Stimulated activated CD4-positive, alpha-beta T cell treated with anti-CD3 and anti-CD28 coated beads, Interleukin-4, amount 100 ng/mL, for 1 hour (primary cell): ENCODE measurements at places on chromosomes 6 and 20.
A peak's percentile ranks its signal among the peaks of the same experiment; 100 is the strongest.

- no peak for DNase-seq
Observed at GRCh38 chr6:46926481-46926880, 4.7 kb upstream of the ADGRF5 start.

GRCh38 chr6:168741942-168742782 lies 301.2 kb downstream of the SMOC2 start:
- DNase-seq: no peak

DNA sequence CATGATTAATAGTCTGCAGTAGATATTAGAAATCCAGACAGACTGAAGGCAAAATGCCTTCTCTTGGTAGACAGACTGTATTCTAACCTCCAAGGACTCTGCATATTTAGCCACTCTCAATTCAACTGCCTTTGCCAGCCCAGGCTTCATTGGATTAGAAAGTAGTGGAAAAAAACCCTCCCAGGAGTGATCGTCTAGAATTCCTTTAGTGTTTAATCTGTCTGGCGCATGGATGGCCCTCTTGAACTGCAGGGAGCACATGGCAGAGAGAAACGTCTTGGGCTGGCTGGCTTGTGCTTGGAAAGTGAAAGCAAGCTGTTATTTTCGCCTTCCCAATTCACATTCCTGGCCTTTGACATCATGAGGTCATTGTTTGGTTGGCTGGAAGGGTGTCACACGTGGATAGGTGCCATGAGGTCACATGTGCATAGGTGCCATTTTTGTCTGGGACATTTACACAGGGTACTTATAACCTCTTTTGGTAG lies 30.9 kb upstream of the NEDD9 start:
- DNase-seq: no peak

DNA sequence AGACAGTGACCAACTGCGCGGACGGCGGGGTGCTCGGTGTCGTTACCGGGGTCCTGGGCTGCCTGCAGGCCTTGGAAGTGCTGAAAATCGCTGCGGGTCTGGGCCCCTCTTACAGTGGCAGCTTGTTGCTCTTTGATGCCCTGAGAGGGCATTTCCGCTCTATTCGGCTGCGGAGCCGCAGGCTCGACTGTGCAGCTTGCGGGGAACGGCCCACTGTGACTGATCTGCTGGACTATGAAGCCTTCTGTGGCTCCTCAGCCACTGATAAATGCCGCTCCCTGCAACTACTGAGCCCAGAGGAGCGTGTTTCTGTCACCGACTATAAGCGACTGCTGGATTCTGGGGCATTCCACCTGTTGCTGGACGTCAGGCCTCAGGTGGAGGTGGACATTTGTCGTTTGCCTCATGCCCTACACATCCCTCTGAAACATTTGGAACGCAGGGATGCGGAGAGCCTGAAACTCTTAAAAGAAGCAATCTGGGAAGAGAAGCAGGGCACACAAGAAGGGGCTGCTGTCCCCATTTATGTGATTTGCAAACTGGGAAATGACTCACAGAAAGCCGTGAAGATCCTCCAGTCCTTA lies 1.0 kb downstream of the MOCS3 start:
- no peak for DNase-seq

DNA sequence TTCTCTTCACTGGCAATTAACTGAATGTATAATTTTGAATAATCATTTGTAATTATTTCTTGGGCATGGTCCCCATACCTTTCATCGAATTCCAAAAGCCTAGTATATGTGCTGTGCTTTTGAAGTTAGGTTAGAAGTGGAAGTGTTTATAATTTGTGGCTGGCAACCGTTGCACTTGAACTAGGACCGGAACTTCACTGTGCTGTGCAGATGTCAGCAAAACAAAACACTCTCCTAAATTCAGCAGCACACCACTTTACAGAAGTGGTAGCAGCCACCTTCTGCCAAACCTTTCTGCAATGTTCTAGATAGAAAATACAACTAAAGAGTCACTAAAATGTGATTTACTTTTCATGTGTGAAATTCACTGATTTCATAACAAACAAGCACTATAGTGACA lies 111.9 kb downstream of the FAM83B start:
- DNase-seq: no peak

DNA sequence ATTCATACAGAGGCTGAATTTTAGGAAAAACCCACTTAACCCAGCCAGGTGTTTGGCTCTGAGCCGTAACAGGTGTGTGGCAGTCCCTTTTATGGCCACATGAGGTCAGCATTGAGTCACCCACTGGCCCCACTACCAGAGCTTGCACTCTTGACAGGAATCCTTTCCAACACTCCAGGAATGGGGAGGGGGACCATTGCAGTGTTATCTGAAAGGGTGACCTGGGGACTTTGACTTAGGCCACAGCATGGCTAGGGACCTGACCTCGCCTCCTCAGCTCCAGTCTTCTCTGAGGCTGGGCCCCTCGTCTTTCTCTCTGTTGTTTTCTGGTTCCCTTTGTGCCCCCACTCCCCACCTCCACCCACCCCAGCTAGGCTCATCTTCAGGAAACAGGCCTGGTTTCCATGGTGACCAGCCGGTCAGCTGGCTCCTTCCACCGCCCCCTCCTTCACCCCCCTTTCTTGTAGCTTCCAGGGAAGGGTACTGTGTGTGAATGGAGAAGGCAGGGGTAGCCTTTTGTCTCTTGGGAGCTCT lies 2.1 kb upstream of the TMEM151B start:
- DNase-seq: peak; percentile 61
